Upper lobe of right lung (tissue), 1 donor: ENCODE measurements at places on chromosomes 16 and 17.

GRCh38 chr17:38464251-38464722, 36.0 kb downstream of the ARHGAP23 start:
- no peak for DNase-seq

DNA sequence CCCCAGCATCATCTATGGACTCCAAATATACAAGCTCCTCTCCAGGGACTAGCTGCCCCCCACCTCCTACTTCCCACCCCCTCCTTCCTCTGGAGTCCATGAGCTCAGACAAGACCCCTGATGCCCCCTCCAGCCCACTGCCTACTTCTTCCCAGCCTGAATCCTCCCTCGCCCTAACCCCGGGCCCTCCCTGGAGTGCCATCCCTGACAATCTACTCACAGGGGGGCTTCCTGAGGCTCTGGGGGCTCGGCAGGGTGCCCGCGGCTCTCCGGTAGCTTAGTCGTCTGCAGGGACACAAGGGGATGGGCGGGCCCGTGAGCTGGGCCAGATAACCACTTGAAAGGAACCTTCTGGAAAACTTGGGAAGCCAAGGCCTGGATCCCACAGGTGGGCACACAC, 15.1 kb downstream of the MPP3 start:
- no peak for DNase-seq

- DNase-seq: no peak
Measured at GRCh38 chr16:78072275-78072674, 27.2 kb upstream of the WWOX start.

DNA sequence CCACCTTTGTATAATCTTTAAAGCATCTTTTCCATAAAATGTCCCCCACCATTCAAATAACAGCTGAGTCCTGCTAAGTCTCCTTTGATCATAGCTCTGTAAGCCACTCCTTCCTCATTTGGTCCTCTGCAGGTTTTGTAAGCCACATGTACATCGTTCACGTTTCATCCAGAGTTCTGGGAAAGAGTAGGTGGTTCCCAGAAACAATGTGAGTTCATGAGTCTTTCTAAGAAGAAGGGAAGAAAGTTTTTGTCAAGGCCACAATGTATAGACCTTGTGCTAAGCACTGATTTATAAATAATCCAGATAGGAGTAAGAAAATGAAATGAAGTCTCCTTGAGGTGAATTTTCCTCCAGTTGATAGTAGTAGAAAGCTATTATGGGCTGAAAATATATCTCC, 8.7 kb upstream of the ANKS4B start:
- no peak for DNase-seq

GRCh38 chr17:14206891-14207290, 29.8 kb downstream of the CDRT15 start:
- DNase-seq: no peak
